Tongue (tissue), 3 donors: ENCODE measurements at places on chromosomes 4 and X. TPM values are rescaled to one million over a fixed set of nuclear protein-coding genes. Genes with fewer than 3 reads are reported as not detected.

GRCh38 chr4:94068753-94069719 is 138.6 kb upstream of the SMARCAD1 start:
- DNase-seq, result no peak

DNA sequence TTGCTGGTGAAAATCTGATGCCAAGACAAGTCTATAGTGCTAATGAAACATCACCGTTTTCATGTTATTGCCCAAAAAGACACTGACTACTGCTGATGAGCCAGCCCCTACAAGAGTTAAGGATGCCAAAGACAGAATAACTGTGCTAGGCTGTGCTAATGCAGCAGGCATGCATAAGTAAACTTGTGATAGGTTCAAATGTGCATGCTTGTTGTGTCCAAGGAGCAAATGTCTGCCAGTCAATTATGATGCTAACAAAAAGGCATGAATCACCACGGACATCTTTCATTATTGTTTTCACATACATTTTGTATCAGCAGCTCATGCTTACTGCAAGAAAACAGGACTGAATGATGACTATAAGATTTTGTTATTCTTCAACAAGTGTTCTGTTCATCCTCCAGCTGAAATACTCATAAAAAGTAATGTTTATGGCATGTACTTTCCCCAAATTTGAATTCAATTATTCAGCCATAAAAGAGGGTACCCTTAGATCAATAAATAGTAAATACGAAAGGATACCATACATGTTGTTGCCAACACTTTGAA is 306.9 kb upstream of the ARSJ start:
- no peak for DNase-seq

The KCTD8 gene
- 0.41 TPM for total RNA-seq

The GLRB gene
- 2.8 TPM for total RNA-seq

The LCORL gene
- 30.4 TPM for total RNA-seq
